ENCODE measurements at places on chromosomes 1 and 21.

- no peak for DNase-seq
These were observed 12.4 kb upstream of the PODN start for GRCh38 chr1:53049574-53049967.

DNA sequence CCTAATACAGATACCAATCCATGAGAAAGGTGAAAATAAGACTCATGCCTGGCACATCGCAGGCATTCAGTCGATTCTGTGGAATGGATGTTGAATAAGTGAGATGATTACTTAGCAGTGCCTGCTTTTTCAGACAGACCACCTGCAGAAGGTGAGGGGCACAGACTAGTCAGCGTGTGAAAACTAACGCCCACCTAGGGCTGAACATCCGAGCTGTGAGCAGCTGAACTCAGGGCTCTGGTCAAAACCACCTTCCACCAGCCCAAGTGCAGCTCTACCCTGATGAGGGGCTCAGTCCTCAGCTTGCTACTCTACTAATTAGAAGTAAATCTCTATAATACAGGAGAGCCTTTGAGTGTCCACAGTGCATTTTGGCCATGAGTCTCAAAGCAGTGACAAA lies 32.5 kb downstream of the LMX1A start:
- no peak for DNase-seq

- no peak for DNase-seq
These were observed 1643.8 kb downstream of the MRPL39 start for GRCh38 chr21:23963454-23963853.

DNA sequence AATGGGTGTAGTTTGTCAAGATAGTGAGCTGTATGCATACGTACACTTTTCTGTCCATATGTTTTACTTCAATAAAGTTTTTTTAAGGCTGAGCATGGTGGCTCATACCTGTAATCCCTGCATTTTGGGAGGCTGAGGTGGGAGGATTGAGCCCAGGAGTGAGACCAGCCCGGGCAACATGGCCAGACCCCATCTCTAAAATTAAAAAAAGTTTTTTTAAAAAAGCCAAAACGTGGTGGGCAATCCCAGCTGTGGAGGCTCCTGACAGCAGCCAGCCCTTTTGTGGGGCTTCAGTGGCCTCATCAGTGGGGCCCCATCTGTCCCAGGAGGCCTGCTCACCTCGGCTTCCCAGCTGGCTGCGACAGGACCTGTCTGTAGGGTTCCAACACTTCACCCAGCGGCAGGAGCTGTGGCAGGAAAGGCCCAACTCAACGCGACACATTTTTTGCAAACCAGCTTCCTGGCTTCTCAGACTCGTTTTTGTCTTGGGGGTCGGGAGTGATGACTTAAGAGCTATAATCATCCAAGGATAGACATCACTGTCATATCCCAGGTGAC lies 56.9 kb upstream of the LBR start:
- DNase-seq: no peak

- DNase-seq: no peak
These were observed 234.4 kb upstream of the KCNK2 start for GRCh38 chr1:214848101-214848500.

GRCh38 chr1:91783423-91784170 lies 102.4 kb downstream of the TGFBR3 start:
- no peak for DNase-seq
